ENCODE measurements at places on chromosomes 3 and 15.

GRCh38 chr3:160226026-160226907, 1.0 kb downstream of the C3orf80 start:
- no peak for DNase-seq

- no peak for DNase-seq
These were observed 173.3 kb downstream of the RAB11A start for GRCh38 chr15:66042624-66043023.

- DNase-seq: no peak
These were observed 12.4 kb downstream of the OTOL1 start for GRCh38 chr3:161508852-161509477.

DNA sequence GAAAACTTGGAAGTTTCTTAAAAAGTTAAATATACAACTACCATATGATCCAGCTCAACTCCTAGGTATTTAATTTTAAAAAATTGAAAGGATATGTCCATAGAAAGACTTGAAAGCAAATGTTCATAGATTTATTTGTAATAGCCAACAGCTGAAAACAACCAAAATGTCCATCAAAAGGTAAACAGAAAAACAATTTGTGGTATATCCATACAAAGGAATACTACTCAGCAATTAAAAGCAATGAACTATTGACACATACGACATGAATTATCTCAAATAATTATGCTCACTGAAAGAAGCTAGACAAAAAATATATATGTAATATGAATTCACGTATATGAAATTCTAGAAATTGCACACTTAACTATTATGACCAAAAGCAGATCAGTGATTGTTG, 249.5 kb downstream of the MEIS2 start:
- DNase-seq: no peak

GRCh38 chr3:127678611-127679533, 6.1 kb downstream of the ABTB1 start:
- no peak for DNase-seq

- DNase-seq: no peak
These were observed 200.6 kb downstream of the CADM2 start for GRCh38 chr3:85159376-85159775.

- DNase-seq: no peak
These were observed 79.2 kb downstream of the ABI3BP start for GRCh38 chr3:100913870-100914648.

GRCh38 chr3:23800731-23801130, 5.0 kb upstream of the UBE2E1 start:
- no peak for DNase-seq

DNA sequence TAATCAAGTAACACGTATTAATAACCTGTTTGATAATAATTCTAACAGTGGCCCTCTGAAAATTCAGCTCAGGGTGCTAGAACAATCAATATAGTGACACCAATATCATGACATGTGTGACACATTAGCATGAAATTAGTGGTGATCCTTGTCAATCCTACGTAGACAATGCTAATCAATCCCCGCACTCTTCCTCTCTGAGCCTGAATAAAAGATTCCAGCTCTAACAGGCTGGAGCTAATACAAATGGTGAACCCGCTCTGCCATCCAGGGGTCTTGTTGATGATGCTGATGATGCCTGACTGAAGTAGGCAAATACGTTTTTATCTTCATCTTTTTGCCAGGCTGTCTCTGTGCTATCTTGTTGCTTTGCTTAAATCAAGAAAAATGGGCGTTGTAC, 462.5 kb downstream of the MAGI1 start:
- no peak for DNase-seq

- DNase-seq: no peak
These were observed 604 bp downstream of the LTK start for GRCh38 chr15:41512940-41513505.
